Dermis microvascular lymphatic vessel endothelial cell (primary cell): ENCODE measurements at places on chromosomes 7 and 10. TPM values are rescaled to one million over a fixed set of nuclear protein-coding genes. Genes with fewer than 3 reads are reported as not detected.

MINDY4 gene
- 1.3 and 1.5 TPM in 2 replicates for total RNA-seq

CACNB2 gene
- total RNA-seq, result under 0.01 TPM in 1 of 2 replicates, not detected in the other

TUBAL3 gene
- total RNA-seq, result not detected in 2 replicates

FOXP2 gene
- 2.4 and 7.6 TPM in 2 replicates for total RNA-seq

ZKSCAN1 gene
- total RNA-seq, result 21.7 and 30.7 TPM in 2 replicates

HOXA11 gene
- 0.13 TPM in 2 replicates for total RNA-seq

SPRN gene
- total RNA-seq, result not detected in 2 replicates

ZNF680 gene
- 6.4 and 9.5 TPM in 2 replicates for total RNA-seq

CCDC3 gene
- 0.13 and 1.5 TPM in 2 replicates for total RNA-seq

CTAGE15 gene
- 0.13 TPM in 1 of 2 replicates, not detected in the other for total RNA-seq

KIF5B gene
- 75.5 and 83.2 TPM in 2 replicates for total RNA-seq
